Fibroblast of villous mesenchyme (primary cell): ENCODE measurements at places on chromosomes 4 and X. TPM values are rescaled to one million over a fixed set of nuclear protein-coding genes. Genes with fewer than 3 reads are reported as not detected.

DNA sequence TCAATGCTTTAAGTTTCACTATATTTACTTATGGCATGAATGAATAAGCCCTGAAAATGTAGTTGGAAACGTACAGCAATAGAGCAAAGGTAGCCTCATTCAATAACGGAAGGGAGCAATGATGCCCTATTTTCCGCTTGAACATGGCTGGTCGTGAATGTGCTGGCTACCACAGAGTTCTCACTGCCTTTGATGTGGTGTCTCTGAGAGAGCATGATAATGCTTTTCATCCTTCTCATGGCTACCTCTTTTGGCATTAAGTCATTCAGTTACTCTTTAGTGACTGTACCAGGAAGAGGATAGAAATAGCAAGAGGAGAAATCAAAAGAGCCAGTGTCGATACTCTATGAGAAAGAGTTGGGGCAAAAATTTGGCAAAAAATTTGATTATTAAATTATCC, 308.0 kb downstream of the PPP3CA start:
- DNase-seq = no peak

- DNase-seq = no peak
Observed at GRCh38 chrX:134865682-134866255, 125.0 kb upstream of the SMIM10 start.

GRCh38 chr4:108029016-108029720, 39.5 kb downstream of the HADH start:
- DNase-seq = no peak

SOWAHD gene
- total RNA-seq = 0.43 TPM in 1 of 2 replicates, not detected in the other

ZNF185 gene
- 2.9 and 3.9 TPM in 2 replicates for total RNA-seq

GRCh38 chr4:519885-520682, 21.1 kb downstream of the PIGG start:
- DNase-seq = no peak

VCX3B gene
- not detected in 2 replicates for total RNA-seq

DNA sequence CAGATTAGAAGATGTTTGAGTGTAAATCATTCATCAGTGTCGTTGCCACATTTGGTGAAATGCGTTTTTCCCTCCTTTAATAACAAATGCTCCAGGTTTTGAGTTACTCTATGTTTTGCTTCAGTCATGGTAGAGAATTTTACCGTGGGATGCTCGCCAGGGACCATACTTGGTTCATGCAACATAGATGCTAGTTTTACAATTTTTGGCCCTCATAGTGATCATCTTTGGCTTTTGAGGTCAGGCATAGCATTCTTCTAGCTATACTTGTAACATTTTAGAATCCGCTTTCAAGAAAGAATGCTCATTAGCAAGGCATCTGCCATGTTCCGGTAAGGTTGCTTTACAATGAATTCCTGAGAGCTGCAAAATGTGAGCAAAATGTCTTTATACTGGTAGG, 147.2 kb downstream of the SPCS3 start:
- no peak for DNase-seq

DNA sequence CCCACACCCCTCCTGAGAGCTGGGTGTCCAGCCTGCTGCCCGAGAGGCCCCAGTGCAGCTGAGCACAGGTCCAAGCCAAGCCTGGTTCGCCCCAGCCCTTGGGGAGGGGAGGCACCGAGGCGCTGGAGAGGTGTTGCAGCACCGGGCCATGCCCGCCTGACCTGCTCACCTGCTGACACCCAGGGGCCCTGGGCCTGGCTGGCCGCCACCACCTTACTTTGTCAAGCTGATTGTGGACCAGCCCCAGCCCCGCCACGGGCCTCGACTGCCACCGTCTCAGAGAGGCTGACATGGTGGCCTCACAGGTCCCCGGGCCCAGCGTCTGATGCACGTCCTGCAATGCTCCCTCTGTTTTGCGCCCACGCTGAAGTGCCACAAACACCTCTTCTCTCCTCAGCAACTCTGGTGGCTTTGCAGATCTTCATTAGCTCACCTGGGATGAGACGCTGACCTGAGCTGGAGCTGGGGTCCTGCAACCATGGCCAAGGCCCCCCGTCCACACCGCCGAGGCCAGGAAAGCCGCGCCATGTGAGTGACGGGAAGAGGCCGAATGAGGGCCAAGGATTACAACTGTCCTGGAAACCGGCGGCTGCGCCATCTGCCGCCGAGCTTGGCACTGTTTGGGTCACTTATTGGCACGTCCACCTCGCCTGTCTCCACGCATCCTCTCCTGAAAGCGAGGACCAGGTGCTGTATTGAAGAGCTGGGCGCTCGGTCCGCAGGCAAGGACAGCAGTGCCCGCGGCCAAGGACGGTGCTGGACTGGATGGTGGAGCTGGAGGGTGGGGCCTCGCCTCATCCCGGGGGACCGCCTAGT, 7.6 kb downstream of the CPLX1 start:
- no peak for DNase-seq

TLR6 gene
- 2.3 and 3.0 TPM in 2 replicates for total RNA-seq

DNA sequence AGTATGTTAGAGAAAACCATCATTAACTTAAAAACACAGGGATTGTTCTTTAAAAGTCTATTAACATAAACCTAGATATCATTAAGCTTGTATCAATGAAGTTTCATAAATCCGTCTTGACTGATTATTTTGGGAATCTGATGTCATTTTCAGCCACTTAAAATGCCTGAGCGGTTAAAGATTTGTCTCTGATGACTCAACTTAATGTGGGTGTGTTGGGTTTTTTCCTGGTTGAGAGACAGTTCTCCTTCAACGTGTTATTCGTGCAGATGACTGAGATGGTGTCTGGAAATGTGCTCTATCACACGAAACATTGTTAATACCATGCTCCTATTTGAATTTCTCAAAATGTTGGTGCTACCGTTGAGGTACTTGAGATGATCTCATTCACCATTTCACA, 227.3 kb upstream of the TENM3 start:
- no peak for DNase-seq

SEPTIN11 gene
- 439 and 632 TPM in 2 replicates for total RNA-seq

PNMA6A gene
- total RNA-seq = 0.32 and 0.43 TPM in 2 replicates

SHROOM2 gene
- total RNA-seq = 4.3 and 5.8 TPM in 2 replicates

- no peak for DNase-seq
Observed at GRCh38 chr4:83389037-83389720, 54.5 kb upstream of the HPSE start.

MAGEE2 gene
- total RNA-seq = not detected in 2 replicates

GRCh38 chr4:138086611-138087041, 155.5 kb downstream of the SLC7A11 start:
- no peak for DNase-seq

DNA sequence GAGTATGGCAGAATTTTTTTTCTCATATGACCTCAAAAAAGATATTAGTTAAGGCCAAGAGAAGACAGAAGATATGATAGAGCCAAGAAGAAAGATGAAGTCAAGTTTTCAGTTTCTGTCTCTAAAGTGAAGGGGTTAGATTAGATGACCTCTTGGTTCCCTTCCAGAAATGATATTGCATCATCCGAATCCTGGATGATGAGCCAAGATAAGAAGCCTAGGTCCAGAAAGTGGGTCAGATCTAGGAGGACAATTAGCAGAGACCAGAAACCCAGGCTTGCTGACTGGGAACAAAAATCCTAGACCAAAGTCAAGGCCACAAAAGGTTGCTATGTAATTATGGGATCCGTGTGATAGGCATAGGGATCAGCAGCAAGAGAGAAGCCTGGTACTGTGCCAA, 20.2 kb downstream of the SATL1 start:
- DNase-seq = no peak

CXCR3 gene
- total RNA-seq = not detected in 2 replicates

CXCL10 gene
- total RNA-seq = under 0.01 and 0.86 TPM in 2 replicates

IDS gene
- 35.4 and 50.1 TPM in 2 replicates for total RNA-seq

VSIG1 gene
- total RNA-seq = not detected in 2 replicates

- DNase-seq = no peak
Observed at GRCh38 chr4:3107271-3107670, 32.8 kb downstream of the HTT start.

SPANXA2 gene
- total RNA-seq = not detected in 2 replicates

GRCh38 chrX:25029288-25029825, 13.6 kb upstream of the ARX start:
- no peak for DNase-seq

CD40LG gene
- total RNA-seq = not detected in 2 replicates

- no peak for DNase-seq
Observed at GRCh38 chr4:124948976-124949597, 236.6 kb upstream of the ANKRD50 start.

DNA sequence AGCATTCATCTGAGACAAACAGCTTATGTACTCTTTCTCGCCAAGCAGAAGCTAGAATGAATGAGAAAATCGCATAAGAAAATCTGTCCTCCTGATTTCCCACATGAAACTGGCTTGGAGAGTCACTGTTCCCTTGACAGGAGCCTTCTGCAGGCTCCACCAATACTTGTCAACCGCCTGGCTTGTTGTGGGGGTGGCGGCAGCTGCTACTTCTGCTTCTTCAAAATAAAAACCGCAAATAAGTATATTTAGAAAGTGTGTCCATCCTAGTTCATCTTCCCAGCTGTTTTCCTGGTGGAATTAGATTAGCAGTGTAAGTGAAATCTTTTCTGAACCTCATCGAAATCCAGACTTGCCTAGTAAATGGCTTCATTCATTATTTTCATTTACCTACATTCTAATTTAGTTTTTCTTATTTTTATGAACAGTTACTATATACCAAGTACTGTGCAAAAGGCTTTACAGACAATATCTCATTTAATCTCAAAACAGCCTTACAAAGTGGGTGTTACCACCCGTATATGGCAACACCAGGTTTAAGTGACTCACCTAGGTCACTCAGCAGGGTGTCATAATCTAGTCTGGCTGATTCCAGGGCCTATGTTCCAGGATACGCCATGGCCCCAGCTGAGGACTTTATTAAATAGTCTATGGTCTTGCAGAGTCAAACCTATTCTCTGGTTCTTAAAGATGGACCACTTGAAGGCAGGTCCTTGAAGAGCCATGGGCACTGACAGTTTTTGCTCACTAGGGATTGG, 104.6 kb upstream of the IGFBP7 start:
- no peak for DNase-seq

DNA sequence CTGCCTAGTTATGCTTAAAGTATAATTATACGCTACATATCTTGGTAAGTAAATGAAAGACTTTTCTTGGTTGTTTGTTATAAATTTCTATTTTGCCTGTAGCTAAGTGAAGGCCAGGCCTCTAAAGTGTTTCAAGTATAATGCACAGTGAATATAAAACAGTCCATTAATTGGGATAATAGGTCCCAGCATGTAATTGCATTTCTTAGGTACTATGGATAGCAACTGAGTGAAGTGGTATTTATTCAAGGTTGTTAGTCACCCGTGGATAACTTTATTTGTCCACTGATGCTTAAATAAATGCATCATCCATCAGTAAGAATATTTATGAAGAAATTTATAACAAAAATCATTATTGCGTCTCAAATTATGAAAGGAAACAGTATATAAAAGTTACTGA, 59.1 kb downstream of the TEX13C start:
- no peak for DNase-seq

- no peak for DNase-seq
Observed at GRCh38 chrX:81779701-81780100, 577.8 kb downstream of the SH3BGRL start.

DNA sequence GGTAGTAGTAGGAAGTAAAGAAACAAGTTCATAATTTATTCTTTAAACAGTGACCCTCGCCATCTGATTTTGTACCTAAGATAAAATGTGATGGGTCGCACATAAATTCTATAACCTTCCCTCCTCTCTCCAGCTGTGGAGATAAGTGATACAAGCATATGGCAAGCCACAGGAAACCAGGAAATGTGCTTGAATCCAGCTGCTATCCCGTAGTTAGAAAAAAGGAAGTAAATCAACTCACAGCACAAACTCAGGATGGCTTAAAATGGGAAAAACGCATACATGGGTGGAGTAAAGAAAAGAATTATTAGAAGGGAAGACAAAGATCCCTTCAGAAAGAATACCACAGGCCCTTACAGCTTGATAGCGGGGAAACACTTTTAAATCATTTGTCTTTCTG, 78.2 kb downstream of the ZNF827 start:
- no peak for DNase-seq

DMP1 gene
- not detected in 2 replicates for total RNA-seq

ADH5 gene
- 247 and 252 TPM in 2 replicates for total RNA-seq
